ENCODE measurements at places on chromosomes 3 and 15.

DNA sequence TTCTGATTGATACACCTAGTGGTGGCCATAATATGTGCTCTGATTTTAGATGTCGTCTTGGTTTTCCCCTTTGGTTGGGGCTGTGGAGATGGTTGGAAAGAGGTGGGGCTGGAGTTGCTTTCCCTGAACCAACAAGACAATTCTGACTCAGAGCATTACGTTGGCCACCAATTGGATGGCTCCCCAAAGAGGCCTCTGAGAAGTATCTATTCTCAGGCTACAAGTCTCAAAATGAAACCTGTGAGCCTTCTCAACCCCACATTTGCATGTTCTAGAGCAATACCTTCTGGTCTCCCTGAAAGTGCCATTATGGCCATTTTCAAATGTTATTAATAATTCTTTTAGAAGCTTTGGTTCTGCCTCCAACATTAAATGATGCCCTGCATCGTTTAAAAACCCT lies 188.4 kb upstream of the WNT5A start:
- DNase-seq: no peak

GRCh38 chr15:61750271-61751084 lies 309.8 kb downstream of the VPS13C start:
- DNase-seq: no peak

DNA sequence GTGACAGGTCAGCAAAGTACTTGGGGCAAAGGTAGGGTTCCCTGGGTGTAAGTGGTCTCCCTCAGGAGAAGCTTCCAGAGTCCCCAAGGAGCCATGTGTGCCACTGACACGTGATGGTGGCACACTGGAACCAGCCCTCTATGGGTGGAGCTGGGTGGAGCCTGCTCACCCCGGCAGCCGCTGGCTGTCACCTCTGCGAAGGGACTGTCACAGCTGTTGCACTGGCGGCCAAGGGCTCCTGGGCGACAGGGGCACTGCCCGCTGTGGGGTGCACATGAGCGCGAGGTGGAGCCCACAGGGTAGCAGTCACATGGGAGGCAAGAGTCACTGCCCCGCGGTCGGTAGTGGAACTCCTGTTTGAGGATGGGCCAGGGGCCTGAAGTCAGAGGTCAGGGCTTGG lies 12.0 kb downstream of the CELSR3 start:
- DNase-seq: no peak

DNA sequence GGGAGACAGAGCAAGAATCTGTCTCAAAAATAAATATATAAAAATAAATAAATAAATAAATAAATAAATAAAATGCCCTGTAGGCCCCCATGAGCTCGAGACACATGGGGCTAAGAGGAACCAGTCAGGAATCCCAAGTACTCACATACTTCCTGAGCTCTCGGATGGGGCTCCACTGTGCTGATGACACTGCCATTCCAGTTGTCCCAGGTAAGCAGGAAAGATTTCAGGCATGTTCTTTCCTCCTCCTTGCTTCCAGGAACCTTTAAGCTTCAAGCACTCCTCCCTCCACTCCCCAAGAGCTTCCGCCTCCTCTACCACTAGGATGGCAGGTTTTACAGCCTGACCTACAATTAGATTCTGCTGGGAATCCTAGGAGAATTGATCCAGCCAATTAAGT lies 113.4 kb downstream of the SLC49A4 start:
- no peak for DNase-seq

DNA sequence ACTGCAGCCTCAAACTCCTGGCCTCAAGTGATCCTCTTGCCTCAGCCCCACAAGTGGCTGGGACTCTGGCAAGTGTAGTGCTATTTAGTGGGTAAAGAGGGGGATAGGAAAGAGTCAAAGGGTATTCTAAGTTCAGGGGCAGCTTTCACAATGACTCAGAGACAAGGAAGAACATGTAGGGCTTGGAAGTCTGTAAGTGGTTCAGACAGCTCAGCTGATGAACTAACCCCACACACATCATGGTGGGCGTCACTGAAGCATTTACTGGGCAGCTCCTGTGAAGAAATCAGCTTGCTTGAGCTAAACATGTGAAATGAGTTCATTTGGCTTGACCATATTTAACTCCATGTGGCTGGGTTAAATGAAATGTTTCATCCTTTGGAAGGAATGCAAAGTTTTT lies 34.6 kb upstream of the THSD4 start:
- no peak for DNase-seq

DNA sequence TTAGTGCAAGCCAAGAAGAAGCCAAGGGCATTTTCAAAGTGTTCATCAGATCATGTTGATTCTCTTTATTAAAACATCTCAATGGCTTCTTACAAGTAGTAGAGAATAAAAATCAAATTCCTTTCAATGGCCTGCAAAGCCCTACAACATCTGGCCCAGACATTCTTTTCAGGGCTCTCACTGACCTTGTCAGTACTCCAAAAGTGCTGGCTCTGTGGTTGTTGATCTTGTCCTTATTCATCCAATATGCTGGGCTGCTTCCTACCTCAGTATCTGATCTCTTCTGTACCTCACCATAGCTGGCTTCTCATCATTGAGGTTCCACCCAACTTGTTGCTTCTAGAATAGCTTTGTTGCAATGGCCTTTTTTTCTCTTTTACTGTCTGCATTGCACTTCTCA lies 74.0 kb upstream of the SAMMSON start:
- DNase-seq: no peak

DNA sequence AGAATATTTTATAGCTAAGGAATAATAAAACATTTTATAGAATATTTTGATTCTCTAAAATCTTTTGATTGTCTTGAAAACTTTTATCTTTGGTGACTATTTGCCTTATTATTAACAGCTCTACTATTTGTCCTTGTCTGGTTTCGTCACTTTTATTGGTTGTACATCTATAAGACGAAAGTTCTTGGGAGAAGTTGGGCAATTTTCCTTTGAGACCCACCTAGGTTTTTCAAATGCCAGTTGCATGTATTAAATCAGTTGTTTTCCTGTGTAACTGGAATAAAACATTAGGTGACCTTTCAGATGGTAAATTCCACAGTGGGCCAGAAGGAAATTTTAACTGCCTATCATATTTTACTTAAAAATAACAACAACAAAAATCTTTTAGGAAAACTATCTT lies 1245.7 kb downstream of the SI start:
- no peak for DNase-seq

DNA sequence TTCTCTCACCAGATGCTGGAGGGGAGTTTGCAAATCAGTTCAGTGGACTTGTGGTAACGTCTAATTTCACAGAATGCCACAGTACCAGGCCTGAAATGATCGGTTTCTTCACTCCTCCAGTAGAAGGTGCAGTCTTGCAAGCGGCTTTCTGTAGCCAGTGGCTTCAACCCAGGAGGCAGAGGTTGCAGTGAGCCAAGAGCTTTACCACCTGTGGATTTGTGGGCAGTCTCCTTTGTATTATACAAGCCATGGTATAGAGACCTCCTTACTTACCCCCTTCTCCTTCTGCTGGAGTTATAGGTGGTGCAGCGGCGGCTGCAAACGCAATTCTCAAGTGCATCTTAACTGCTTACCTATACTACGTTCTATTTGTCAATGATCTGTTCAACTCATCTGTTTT lies 17.6 kb downstream of the EIF2AK4 start:
- DNase-seq: no peak

- DNase-seq: no peak
Observed at GRCh38 chr15:75675579-75676404, 28.1 kb downstream of the SNX33 start.

DNA sequence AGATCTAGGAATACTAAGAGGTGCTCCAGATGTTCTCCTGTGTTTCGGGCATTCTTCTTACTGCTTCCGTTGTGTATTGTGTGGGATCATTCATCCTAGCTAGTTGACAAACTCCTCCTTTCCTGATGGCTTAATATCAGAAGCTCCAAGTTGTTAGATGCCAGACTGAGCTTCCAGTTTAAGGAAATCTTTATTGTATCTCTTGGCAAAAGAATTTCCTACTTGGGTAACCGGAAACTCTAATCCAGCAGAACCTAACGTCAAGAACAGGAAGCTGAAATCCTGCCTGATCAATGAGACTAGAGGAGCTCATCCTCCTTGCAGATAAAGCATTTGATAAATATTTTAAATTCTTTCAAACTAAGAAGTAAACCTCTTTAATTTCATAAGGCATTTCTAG lies 27.7 kb upstream of the MYH15 start:
- no peak for DNase-seq

DNA sequence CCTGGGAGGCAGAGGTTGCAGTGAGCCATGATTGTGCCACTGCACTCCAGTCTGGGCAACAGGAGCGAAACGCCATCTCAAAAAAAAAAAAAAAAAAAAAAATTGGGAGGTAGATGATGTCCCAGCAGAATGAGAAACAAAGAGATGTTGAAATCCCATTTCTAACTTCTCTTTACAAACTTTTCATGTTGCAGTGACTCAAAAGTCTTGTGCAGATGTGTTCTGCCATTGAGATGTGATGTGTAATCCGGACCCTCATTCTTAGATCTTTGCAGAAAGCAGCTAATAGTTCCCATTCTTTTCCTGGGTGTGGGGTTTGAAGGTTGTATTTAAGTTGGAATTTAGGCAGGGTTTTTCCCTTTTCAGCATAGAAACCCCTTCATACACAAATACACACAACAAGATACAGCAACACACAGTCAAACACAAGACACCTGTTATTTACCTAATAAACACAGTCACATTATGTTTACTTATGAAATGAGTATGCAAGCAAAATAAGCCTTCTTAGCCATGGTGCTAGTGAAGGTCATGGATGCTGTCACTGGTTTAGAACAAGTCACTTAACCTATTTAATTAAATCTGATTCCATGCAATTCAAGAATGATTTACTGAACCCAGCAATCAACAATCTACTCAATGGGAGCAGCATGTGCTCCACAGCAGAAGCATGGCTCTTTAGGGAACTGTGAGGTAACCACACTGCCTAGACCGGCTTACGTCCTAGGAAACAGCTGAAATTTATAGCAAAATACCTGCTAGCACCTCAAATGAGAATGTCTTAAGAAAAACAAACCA lies 14.9 kb downstream of the SIAH2 start:
- DNase-seq: no peak

- DNase-seq: no peak
Observed at GRCh38 chr3:147756476-147756875, 347.3 kb downstream of the ZIC1 start.

DNA sequence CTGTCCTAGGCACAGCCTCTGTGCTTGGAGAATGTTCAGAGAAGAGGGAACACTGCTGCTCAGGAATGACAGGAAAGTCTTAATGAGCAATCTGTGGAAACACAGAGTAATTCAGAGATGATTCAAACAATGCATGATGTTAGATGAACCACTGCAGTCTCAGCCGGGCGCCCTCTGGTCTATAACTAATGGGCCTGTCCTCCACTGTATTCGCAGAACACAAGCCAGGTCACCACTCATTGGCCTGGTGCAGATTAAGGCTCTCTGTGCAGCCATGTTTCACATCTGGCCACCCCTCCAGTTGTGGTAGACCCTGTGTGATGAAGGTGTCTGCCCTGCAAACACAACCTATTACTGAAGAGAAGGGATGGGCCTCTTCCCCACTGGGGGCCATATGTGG lies 281.7 kb upstream of the ROPN1 start:
- no peak for DNase-seq

DNA sequence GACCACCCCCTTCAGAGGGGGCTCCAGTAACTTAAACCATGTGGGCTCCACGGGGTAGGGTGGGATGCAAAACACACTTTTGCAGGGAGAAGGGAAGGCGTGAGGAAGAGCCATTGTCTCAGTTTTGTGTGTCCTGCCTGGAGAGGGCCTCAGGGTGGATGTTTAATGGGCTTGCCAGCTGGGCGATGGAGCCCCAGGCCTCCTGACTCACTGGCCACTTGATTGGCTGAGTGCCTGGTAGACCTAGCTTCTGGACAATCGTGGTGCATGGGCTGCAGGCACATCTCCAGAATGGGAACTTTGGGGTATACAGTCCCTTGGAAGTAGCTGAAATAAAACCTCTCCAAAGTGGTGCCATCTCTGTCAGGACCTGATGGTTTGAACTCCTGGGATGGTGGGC lies 118.3 kb upstream of the MRPS22 start:
- DNase-seq: no peak

DNA sequence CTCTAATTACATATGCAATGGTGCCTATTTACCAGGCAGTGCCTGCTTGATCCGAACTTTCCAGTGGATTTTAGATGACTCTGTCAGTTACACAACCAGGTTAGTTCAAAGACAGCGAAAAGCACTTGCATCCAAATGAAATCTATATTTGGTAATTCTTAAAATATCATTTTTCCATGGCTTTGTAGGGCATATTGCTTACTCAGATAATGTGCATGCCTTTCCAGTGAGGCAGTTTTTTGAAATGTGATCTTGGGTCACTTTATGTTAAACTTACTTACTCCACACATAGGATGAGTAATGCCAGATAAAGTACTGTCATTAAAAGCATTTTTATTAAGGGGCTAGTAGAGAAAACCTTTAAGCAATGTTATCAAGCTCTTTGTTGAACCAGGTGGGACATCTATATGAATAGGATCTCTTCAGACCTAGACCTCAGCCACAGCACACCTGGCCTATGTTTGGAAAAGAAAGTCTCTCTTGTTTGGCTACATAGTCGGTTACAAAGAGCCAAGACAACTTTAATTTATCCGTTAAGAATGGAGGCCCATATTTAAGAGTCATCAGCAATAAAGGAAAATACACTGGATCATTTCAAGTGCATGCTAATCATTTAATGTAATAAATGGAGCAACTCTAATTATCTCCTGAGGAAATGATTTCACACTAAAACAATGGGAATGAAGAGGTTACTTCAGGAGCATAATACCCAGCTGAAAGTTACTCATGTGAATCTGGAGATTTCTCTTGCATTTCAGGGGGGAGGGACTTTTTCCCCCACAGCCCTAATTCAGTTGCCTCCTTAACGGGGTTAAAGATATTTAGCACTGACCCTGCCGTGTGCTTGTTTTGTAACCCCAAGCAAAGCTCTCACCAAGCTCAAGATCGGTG lies 56.3 kb upstream of the TMCO5A start:
- no peak for DNase-seq

DNA sequence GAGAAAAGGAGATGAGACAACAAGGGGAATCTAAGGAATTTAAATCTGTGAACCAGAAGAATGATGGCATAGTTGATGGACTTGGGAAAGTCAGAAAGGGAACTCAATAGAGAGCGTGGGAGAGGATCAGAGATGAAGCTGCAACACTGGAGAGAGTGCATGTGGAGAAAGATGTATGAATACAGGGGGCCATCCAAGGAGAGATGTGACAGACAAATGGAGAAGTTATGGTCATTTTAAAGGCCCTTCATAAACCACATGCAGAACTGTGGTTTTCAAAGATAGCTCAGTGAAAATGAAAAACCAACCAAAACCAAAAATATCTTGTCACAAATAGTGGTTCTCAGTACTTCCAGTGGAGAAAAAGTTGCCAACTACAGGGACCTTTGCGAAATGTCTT lies 265.2 kb downstream of the SUCLG2 start:
- no peak for DNase-seq

GRCh38 chr3:66572938-66573710 lies 72.3 kb upstream of the LRIG1 start:
- DNase-seq: no peak

DNA sequence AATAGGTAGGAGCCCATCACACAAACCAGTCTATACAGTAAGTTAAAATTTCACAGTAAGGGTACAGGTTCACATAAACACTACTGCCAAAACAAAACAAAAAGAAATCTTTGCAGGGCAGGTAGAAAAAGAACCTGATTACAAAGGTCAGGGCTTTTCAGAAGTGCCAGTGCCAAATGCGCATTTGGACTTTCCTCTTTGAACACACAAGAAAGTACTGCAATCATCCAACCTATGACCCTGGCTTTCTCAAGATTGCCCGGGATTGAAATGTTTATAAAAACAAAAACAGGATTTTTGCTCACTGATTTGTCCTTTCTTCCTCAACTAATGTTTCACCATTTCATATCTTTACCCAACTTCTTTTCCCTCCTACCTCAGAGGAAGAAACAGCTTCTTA lies 47.4 kb downstream of the CBLB start:
- DNase-seq: no peak

- no peak for DNase-seq
Observed at GRCh38 chr3:3753416-3753815, 45.8 kb upstream of the LRRN1 start.
